ENCODE measurements at places on chromosomes 11 and 22.
A peak's percentile ranks its signal among the peaks of the same experiment; 100 is the strongest.

DNA sequence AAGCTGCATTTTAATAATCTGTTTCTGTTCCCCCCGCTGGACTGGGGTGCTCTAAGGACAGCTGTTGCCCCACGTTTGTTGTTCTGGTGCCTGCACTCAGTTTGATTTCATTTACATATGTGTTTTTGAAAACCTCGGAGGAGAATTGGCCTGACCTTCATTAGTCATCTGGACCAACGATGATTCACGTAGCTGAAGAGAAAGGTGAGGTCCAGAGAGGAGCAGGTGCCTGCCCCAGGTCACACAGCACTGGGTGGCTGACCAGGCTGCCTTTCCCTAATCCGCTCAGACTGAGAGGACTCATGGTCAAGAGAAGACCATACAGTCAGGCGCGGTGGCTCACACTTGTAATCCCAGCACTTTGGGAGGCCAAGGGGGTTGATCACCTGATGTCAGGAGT lies 3.8 kb downstream of the CSDC2 start:
- DNase-seq, result no peak

DNA sequence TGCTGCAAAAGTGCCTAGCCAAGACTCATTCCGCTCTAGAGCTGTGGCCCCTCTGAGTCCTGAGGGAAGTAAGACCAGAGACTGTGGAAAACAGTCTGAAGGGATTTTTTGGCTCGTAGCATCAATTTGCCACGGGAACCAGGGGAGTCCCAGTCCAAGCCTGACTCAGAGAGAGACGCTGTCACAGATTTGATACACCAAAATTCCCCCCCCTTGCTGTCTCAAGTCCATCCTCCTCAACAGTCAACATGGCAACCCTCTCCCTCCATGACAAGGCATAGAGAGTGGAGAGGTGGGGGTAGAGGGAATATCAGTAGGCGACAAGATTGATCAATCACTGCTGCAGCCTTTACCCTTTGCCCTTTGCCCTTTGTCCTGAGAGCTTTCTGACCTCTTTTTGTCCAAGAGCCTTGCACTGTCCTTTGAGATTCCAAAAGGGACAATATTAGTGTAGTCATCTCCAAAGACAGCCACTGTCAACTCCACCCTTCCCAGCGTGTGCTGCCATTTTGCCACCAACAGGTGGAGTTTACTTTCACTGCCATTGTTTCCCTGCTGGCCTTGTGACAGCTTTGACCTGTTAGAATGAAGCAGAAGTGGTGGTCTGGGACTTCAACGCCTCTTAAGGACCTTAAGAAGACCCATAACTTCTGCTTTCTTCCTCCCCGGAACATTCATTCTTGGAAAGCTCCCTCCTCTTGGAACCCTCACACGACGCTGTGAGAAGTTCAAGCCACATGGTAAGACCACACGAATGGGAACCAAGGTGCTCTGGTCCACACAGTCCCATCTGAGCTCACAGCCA lies 7.3 kb downstream of the SLC15A3 start:
- DNase-seq, result no peak

- DNase-seq, result peak; percentile 81
Measured at GRCh38 chr22:41939981-41940831, 6.7 kb downstream of the CENPM start.

GRCh38 chr11:92838759-92839310 lies 130.6 kb upstream of the MTNR1B start:
- no peak for DNase-seq

- DNase-seq, result no peak
Measured at GRCh38 chr22:44242946-44243724, 62.4 kb downstream of the PARVG start.

GRCh38 chr11:4672470-4672869 lies 25.2 kb downstream of the OR51E2 start:
- DNase-seq, result no peak

- DNase-seq, result no peak
Measured at GRCh38 chr11:60946601-60947264, 5.2 kb downstream of the SLC15A3 start.

DNA sequence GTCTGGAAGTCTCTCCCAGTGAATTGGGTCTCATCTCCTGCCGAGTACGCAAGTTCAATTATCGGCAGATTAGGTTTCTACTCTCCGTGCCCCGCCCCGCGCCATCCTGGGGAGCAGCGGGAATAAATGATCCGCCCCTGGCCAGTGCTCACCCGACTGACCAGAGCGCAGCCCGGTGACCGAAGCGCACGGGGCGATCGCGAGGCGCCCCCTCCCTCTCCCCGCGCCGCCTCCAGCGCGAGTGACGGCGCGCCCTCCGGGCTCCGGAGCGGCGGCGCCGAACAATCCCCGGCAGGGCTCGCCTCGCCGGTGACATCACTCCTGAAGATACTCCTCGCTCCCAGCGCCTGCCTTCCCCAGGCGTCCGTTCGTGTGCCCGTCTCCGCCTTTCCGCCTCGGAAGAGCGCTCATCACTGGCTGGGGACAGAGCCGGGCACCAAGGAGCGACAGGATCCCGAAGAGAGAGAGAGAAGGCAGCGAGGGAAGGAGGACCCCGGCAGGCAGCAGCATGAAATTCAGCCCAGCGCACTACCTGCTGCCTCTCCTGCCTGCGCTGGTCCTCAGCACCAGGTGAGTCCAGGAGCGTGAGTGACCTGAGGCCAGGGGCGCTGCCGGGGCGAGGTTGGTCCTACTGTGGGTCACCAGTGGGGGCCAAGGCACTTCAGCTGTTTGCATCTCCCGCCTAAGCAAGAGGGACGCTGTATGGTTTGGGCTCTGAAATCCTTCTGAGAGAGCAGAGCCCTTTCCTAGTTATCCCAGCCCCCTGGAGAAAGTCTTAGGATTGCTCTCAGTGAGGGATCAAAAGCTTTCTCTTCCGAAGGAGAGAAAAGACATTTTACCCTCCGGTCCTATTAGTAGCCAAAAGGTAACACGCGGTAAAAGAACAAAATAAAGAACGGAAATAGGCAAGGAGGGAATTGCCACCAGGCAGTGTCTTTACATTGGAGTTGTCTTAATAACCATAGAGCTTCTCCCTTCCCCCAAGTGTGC lies at the start of gene LUZP2:
TSS of gene LUZP2 (plus strand) at position 318 of the 990 bp plus-strand sequence.
- no peak for DNase-seq

GRCh38 chr11:98740321-98740720 lies 280.4 kb upstream of the CNTN5 start:
- DNase-seq, result no peak

DNA sequence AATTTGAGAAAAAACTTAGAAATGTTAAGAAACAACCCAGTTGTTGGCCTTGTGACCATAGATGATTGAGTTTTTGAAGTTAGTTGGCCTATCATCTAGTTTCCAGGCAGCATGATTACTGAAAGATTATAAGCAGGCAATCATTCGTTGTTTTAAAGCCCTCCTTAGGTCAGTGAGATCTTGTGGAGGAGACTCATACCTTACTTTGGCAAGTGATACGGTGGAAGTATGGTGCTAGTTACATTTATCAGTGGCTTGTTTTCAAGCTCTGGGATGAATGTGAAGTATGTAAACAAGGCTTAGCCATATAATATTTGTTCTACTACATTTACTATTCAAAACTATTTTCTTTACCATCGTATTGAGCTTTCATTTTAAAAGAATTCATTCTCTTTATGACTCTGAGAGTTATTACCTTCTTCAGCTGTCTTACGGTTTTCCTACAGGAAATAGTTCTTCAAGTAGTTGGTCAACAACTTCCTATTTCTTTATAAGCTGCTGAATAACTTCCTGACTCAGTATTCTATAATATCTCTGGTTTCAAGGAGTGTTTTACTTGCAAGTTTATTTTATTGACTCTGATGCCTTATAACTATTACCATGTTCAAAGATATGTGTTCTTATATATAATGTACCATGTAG lies 7.3 kb downstream of the YAP1 start:
- no peak for DNase-seq

DNA sequence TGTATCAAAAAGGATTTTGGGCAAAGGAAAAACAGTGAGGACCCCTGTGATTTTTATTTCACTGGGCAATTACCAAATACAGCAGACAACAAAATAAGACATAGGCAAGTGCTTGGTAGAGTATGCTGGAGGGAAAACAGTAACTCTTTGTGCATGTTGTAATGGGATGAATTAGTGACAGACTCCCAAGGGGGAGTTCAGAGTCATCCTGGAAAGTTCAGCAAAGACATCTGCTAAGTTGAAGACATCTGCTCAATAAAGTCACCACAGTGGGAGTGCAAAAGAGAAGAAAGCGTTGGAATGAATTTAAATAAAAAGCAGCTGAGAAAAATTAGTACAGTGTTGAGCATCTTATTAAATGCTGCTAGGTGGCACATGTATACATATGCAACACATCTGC lies 378.8 kb upstream of the ISX start:
- no peak for DNase-seq

DNA sequence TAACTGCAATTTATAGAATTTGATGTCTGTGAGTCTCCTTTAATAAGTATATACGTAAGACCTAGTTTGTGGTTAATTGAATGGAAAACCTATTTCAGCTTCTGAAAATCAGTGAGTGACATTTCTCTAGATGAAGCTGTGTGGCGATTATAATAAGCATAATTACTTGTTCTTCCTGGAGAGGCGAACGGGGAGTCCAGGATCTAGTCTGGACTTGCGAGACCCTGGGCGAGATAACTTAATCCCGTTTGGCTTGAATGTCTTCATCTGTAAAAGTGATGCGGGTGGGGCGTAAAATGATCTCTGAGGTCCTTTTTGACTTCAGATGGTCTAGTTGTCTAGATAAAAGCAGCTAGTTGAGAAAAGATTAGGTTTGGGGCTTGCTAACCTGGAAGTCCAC lies 1.1 kb downstream of the PRRG4 start:
- no peak for DNase-seq

DNA sequence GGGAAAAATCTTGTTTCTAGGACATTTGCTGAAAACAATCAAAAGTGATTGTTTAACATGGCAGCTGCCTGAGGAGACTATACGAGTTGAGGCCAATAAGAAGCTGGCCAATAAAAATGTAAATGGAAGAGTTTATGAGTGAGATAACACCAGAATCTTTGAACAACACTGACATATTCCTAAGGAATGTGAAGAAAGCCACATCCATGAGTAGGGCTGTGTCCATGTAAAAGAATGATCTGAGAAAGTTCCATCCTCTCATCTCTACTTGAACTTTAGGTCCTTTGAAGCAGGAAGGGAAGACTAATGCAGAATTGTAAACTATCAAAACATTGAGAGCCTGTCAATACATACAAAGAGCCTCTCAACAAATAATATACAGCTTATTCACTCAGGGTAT lies 6.9 kb upstream of the CHORDC1 start:
- DNase-seq, result no peak

DNA sequence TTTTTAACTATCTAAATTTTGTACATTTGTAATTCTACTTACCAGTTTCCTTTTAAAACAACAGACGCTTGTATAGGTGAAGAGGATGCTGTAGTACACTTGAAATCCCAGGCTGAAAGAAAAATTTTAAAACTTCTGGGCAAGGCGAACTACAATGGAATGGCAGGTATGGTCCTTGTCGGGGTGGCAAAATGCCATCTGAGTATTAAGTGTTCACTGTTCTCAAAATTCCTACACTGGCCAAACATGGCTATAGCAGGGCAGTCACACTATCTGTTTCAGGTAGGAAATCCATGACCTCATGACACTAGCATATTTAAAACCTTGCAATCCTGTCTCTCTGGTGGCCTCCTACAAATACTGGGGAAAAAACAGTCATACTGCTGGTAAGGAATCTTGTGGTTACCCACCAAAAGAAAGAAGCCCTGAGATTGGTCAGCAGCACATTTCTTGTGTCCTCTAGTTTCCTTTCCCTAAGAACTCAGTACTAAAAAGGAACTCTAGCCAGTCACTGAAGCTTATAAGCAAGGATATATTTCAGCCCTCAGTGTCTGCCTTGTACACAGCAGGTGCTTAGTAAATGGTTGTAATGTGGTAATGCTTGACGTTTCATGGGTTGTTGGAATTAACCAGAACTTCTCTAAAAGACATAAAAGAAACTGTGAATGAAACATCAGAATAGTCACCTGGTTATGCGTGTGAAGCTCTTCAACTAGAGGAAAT lies 5.2 kb upstream of the ZC3H12C start:
- no peak for DNase-seq

DNA sequence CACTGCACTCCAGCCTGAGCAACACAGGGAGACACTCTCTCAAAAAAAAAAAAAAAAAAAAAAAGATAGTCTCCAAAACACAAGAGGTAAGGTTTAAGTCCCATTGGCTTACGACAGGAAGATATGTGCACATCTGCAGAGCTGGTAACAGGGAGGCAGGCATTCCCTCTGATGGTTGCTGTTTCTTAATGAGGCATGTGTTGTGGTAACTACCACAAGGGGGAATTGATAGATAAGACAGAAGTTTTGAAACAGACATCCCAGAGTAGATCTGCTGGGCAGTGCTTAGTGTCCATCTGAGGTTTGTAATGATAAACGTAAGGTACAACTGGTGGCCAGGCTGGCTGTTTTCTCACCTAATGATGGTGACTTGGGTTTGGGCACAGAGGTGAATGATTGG lies 4.7 kb downstream of the EIF1AD start:
- DNase-seq, result no peak

GRCh38 chr22:47083379-47083986 lies 321.0 kb downstream of the TBC1D22A start:
- DNase-seq, result no peak

GRCh38 chr11:45155058-45155551 lies 8.7 kb downstream of the PRDM11 start:
- no peak for DNase-seq

DNA sequence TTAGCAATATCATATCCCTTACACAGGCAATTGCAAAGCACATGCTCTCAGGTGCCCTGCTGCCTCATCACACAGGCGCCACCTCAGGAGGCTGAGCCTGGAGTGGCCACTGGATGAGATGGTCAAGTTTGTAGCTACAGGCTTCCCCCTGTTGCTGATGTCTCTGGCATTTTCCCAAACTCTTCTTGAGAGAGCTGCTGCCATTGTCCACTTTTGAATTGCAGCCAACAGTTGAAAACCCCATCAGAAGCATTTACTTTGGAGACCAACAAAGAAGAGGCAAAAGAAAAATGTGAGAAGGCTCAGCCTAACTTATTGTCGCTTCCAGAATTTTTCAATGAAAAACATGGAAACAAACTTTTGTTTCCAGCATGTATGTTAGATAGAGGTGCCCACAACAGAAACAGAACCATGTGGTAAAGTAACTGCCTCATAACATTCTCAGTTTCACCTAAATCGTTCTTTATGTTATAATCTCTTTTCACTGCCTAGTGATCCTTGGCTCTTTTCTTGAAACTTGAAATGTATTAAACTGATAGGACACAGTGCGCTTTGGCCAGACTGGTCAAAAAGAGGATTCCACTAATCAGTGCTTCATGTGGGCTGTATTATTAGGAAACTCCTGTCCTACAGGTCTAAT lies 47.6 kb upstream of the OR8B8 start:
- DNase-seq, result no peak

DNA sequence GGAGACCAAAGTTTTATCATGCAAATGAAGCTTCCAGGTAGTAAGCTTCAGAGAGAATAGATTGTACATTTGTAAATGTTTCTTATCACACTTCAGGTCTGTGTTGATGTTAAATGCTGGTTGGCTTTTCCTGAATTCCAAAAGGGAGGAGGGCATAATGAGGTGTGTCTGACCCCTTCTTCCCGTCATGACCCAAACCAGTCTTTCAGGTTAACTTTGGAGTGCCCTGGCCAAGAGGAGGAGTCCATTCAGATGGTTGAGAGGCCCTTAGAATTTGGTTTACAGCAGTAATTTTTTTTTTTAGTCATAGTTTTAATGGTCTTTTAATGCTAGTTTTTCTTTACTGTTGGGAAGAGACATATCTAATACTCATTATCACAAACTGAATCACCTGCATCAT lies 2.5 kb downstream of the OR6X1 start:
- DNase-seq, result no peak

- no peak for DNase-seq
Measured at GRCh38 chr11:62614275-62614674, 1.2 kb downstream of the ROM1 start.

GRCh38 chr22:27228771-27229170 lies 571.4 kb downstream of the MIAT start:
- no peak for DNase-seq
